ENCODE measurements at places on chromosomes 1 and 21.

- no peak for DNase-seq
Measured at GRCh38 chr1:198686069-198686728, 47.4 kb downstream of the PTPRC start.

GRCh38 chr1:225447650-225448089, 19.8 kb upstream of the LBR start:
- no peak for DNase-seq

DNA sequence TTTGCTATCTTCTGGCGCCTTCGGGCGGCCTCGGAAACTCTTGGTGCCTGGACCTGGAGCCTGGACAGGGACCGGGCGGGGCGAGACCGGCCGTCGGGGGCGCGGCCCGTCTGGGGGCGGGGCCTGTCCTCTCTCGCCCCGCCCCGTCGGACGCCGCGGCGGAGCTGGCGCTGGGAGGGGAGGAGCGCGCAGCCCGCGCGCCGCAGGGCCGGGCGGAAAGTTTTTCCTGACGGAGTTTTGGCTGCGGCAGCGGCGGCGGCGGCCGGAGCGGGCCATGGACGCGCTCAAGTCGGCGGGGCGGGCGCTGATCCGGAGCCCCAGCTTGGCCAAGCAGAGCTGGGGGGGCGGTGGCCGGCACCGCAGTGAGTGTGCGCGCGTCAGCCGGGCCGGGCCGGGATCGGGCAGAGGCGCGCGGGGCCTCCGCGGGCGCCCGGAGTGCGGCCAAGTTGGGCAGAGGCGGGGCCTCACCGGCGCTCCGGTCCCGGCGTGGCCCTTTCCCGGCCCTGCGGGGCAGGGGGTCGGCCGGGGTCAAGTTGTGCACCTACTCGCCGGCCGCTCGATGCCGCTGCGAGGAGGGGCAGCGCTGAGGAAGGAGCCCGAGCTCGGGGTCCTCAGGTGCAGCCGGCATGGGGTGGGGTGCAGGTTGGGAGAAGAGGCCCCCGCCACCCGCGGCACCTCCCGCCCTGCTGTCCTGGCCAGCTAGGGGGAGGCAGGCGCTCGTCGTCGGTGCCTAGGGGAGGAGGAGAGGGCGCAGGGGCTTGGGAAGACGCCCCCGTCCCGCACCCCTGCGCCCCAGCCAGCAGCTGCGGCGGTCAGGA, at the start of gene LDLRAP1:
LDLRAP1 (plus strand) TSS at position 182 of the 818 bp plus-strand sequence; CDS start at position 275, 93 bp downstream.
- peak; percentile 50 for DNase-seq

- no peak for DNase-seq
Measured at GRCh38 chr21:35643176-35643575, 417.1 kb downstream of the SETD4 start.

DNA sequence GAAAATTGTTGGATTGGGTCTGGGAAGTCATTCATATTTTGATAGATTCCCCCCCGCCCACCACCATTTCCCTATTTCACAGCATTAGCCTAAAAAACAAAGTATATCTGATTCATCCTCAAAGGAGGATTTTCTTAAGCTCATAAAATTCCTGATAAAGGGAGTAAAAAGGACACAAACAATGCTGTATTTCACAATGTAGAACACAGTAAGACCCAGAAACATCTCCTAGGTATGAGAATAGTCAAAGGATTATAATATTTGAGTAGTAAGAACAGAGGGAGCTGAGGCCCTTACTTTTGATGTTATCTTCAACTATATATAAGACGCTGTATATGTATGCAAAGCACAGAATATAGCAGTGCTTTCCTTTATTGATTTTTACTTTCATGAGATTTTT, 225.3 kb downstream of the TGFB2 start:
- no peak for DNase-seq

DNA sequence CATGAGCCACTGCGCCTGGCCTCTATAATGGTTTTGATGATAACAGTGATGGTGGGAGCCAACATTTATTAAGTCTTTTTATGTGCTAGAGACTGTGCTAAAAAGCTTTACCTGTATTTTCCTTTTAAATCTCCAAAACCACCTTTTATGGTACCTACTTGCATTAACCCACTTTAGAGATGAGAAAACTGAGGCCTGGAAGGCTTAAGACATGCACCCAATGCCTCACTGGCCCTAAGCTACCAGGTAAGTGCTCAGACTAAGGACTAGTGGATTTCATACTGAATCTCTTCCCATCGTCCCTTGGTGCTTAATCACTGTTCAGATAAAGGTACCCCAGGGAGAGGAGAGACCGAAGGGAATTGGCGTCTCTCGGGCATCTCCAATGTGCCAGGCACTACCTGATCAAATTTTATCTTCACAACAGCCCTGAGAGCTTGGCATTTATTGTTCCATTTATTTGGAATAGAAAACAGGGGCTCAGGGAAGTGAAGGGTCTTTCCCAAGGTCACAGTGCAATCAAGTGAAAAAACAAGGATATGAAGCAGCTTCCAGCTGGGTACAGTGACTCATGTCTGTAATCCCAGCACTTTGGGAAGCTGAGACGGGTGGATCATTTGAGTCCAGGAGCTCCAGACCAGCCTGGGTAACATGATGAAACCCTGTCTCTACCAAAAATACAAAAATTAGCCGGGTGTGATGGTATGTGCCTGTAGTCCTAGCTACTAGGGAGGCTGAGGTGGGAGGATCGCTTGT, 84.2 kb downstream of the LACTBL1 start:
- no peak for DNase-seq

GRCh38 chr1:205950826-205951549, 7.7 kb upstream of the SLC26A9 start:
- no peak for DNase-seq

GRCh38 chr1:63718541-63718970, 55.3 kb upstream of the ROR1 start:
- DNase-seq, result no peak

DNA sequence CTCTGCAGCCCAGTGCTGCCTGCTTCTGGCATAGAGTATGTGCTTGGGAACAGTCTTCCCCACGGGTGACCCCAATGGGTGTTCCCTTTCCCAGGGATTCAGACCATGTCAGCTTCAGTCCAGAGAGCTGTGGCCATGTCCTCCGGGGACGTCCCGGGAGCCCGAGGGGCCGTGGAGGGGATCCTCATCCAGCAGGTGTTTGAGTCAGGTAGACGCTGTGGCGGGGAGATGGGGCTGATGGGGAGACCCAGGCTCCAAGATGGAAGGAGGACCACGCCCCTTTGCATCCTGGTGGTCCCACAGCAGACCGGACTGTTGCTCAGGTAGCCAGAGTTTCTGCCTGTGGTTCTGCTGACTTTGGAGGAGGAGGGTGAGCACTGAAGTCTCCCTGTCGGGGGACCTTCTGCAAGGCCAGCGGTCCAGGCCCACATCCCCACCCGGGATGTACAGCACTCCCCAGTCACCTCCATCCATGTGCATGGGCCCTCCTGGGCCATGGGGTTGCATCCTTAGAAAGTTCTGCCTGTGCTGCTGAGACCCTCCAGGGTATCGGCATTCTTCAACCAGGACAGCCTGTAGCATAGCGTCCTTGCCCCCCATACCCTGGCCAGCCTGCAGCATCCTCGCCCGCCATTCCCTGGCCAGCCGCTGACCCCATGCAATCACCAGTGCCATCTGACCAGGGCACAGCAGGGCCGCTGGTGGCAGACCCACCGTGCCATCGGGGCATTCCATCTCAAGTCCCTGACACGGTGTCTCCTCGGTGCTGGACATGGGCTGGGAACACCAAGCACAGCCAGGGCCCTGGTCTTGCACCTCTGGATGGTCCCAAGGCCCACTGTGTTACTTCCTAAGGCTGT, 2.8 kb downstream of the AIRE start:
- DNase-seq, result no peak

- no peak for DNase-seq
Measured at GRCh38 chr21:38909109-38909508, 103.4 kb downstream of the ETS2 start.

GRCh38 chr1:184932319-184932718, 42.0 kb downstream of the NIBAN1 start:
- DNase-seq, result no peak

DNA sequence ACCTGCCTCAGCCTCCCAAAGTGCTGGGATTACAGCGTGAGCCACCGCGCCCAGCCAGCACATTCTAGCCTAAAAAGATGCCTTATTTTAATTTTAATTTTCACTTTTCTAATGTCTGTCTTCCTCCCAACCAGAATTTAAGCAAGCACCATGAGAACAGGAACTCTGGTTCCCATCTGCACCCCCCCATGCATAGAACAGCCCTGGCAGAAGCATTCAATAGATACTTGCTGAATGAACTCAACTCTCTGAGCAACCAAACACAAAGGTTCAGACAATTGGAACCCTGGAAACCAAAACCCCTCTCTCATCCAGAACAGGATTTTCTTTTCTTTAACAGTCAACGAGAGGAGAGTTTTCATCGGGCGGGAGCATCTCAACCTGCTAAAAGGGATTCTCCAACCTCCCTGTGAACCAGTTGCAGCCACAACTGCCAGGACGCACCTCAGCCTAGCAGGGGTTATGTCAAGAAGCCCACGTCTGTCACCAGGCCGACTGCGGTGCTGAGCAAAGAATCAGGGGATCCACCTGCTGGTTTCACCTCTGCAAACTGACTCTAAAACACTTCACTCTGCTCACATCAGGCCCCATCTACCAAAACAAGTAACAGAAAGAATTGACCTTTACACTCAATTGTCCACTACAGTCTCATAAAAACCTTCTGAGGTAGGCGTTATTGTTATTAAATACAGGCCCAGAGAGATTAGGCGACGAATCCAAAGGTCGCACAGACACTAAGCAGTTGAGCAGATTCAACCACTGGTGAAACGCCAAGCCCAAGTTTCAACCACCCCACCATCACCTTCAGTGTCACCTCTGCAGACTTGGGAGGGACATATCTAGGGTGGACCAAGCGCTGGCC, 1.7 kb downstream of the KIAA2013 start:
- DNase-seq, result no peak

- no peak for DNase-seq
Measured at GRCh38 chr1:37478890-37479254, 4.5 kb downstream of the ZC3H12A start.

DNA sequence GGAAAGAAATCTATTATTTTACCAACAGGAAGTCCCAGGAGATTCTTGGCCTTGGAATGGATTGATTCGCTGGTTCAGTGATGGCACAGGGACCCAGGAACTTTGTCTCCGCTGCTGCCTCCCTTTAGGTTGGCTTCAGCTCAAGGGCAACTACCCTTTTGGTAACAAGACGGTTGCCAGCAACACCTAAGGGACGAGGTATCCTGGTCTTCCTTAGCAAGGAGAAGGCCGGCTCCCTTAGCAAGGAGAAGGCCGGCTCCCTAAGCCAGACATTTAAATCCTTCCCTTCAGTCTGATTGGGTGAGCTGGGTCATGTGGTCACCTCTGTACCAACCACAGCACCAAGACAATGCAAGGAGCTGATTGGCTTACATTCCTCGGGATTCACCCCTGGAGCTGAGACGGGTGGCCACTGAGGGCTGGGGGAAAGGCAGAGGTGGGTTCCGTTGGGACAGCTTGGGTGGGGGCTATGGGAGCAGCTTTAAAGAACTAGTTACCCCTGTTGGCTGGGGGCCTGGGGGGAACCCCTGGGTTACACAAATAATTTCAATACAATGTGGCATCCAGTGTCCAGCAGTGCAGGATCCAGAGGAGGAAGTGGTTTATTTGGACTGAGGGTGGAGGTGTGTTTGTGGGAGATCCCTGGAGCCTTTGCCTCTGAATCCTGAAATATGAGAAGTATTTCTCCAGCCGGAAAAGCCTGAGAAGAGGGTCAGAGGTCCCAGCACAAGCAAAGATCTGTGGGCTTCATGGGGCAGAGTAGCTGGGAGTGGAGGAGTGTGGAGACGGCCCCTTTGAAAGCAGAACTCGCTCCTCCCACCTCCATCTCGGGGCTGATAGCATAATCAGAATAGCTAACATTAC, 20.7 kb upstream of the CLIC4 start:
- no peak for DNase-seq

GRCh38 chr1:221530791-221531190, 211.1 kb downstream of the DUSP10 start:
- DNase-seq, result no peak

GRCh38 chr1:20867062-20867461, 80.0 kb upstream of the HP1BP3 start:
- no peak for DNase-seq

DNA sequence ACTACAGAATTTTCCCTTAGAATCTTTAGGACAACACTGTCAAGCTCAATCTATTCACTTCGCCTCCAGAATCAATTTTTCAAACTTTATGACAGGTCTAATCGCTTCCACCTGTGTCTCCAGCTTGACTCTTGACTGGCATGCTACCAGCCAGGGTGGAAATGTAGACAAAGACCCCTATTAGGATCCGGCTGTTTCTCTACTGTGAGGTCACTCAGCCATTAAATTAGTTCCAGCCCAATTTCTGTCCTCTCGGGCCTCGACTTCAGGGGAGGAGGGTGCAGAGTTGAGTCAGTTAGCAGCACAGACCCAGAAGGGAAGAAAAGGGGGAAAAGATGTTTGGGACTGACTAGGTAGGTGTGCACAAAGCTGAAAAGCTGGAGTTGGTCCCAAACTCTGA, 78.5 kb downstream of the HLCS start:
- no peak for DNase-seq

GRCh38 chr1:41639332-41639936, 155.0 kb upstream of the EDN2 start:
- DNase-seq, result no peak

- DNase-seq, result no peak
Measured at GRCh38 chr1:41511239-41511540, 26.7 kb upstream of the EDN2 start.

DNA sequence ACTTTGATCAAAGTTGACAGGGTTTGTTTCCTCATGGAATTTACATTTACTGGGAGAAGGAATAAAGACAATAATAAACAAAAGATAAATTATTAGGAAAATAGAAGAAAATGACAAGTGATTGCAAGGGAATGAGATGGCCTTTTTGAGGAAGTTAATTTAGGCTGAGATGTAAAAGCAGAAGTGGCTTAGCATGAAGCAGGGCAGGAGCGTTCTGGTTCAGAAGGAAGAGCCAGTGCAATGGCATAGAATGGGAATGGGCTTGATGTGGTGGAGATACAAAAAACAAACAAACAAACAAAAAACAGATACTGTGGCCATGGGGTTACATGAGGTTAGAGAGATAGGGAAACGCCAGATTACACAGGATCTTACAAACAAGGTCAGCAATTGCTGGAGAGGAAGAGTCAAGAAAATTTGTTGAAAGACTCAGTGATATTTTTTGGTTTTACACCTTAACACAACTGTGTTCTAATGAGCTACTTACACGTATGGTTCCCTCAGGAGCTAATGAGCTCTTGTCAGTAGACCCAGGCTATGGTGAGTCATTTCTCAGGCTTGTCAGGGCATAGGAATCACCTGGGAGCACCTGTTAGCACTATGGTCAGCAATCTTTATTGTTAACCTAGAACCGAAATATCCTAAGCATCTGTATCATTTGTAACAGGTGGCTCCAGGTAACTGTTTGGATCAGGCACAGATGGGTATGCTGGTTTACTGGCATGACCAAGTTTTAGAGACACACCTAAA, 8.7 kb upstream of the CADM3 start:
- no peak for DNase-seq

GRCh38 chr1:59730759-59731478, 83.8 kb upstream of the HOOK1 start:
- DNase-seq, result no peak

Data from activated CD8-positive, alpha-beta memory T cell treated with anti-CD3 and anti-CD28 coated beads for 1 hour (primary cell).